Stimulated activated CD4-positive, alpha-beta T cell treated with anti-CD3 and anti-CD28 coated beads, Interleukin-12 subunit alpha, Interleukin-12 subunit beta, amount 100 ng/mL, for 4 hours (primary cell): ENCODE measurements at places on chromosomes 4 and X.

DNA sequence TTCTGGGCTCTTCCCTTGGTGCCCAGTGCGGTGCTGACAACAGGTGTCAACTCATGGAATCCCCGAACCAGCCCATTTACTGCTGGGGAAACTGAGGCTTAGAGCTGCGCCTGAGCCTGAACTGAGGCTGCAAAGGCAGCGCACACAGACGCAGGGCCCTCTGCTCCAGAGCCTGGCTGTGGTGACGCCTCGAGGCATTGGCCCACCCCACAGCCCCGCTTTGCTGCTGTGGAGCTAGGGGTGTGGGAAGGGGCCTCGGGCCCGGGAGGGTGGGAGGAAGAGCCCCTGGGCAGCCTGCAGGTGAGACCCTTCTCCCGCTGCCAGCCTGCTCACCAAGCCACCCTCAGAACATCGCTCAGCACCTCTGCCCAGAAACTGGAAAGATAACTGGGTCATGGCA lies 97.4 kb upstream of the LRPAP1 start:
- no peak for DNase-seq

DNA sequence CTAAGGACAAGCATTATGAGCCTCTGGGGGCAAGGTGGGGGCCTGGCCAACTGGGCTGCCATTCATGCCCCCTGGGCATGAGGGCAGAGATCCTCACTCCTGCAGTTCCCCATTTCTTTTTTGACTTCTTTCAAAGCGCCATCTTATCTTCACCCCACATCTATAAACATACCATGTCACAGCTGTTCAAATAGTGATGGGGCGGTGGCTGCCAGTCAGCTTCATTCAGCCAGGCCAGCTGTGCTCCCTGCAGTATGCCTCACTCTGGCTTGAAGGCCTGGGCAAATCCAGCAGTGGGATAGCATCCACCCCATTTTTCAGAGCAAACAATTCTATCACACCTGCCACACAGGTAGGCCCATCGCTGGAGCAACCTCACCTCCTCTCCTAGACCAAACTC lies 85.5 kb downstream of the NHSL2 start:
- no peak for DNase-seq

DNA sequence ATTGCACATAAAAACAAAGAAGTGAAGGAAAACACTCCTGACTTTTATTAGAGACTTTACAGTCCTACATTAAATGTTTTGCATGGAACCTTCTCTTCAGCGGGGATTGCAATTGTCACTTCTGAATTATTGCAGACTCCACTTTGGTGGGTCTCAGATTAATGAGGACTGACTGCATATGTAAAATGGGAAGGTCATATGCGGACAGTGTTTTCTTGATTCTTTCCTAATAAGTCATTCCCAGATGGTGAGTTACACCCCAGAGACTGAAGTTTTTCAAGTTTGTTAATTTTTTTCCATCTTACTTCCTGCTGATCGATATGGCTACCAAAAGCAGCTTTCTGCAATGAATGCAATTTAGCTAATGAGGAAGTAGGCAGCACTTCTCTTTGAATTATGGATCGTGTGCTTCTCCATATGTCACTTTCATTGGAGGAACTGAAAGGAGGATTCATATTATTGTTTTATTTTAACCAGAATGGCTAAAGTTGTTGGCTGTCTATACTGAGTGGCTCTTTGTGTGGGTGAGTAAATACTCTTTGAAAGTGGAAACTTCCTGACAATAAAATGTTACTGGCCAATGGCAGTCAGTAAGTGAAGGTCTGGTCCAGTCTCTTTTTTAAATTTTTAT lies 119.3 kb upstream of the CLNK start:
- DNase-seq, result no peak

GRCh38 chr4:94451695-94452475 lies at the start of gene PDLIM5:
Gene PDLIM5, plus strand, starts transcription at chr4:94451942. Its CDS starts 3,347 bp downstream, at chr4:94455289.
- peak; percentile 86 for DNase-seq

DNA sequence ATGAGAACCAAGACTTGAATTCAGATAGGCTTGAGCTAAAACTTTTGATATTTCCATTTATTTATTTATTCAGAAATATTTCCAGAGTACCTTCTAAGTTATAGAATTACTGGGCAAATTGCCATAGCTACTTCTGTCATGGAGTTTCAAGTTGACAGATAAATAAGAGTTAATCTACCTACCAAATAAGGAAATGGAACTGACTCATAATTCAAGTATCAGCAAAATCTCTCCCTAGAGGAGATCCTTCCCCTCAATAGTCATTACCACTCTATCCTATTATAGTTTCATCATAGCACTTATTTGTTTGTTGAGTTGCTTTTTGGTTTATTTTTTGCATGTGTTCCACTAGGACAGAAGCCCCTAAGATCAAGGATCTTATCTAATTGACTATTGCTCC lies 48.8 kb upstream of the CCSER1 start:
- DNase-seq, result no peak

DNA sequence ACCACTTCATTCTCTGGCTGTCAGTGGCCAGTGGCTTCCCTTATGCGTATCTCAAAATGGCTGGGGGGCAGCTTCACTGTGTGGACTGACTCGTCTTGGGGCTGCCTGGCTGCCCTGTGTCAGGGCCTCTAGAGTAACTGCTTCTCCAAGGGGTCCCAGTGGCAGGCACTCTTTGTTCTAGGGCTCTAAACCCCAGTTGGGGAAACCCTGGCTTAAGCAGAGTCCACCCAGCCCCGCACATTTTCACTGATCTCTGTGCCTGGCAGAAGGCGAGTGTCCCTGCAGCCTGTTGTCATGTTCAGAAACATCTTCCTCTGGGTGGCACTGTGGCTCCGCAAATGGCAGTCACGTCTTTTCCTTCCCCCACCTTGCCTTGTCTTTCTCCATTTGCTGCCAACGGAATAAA lies 59.7 kb downstream of the NBDY start:
- no peak for DNase-seq

DNA sequence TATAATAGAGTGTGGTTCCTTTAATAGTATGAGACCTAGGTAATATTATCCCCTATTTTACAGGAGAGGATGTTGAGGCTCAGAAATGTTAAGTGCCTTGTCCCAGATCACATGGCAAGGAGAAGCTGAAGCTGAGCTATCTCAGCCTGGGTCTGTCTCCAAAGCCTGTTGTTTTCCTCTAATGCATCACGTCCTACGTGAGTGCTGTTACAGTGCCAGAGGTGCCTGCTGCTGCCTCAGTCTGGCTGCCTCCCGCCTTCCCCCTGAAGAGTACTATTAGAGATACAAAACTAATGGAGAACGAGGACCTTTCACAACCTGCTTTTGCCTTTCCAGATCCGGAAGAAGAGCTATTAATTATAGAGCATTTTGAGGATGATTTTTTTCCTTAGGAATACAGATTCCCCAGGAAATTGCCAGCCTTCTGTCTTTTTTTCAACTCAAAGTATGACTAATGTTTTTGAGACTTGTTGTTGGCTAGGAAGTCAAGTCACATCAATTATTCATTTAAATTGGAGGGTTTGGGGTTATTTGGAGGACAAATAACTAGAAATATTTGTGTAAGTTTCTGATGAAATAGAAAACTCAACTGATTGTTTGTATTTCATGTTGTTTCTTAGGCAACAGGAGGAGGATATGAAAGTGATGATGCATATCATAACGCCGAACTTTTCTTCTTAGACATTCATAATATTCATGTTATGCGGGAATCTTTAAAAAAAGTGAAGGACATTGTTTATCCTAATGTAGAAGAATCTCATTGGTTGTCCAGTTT lies 43.9 kb upstream of the MTMR1 start:
- no peak for DNase-seq

DNA sequence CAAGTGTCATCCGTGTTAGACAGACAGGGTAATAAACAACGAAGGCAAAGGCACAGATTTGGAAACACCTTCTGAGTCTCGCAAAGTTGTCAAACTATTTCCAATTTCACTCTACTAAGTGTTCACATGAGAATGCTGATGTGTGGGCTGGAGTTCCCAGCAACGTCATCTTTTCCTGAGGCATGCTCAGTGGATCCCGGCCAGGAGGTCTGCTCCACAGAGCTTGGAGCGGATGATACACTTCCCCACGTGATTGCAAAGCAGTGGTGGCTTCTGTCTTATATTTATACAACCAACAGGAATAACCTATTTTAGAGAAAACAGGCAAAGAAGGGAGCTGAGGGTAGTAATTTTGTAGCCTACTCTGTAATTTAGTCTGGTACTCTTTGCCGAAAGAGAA lies 40.1 kb upstream of the PDK3 start:
- no peak for DNase-seq

- no peak for DNase-seq
Observed at GRCh38 chr4:83115000-83115399, 471 bp upstream of the PLAC8 start.

GRCh38 chr4:124265701-124266100 lies 446.8 kb downstream of the ANKRD50 start:
- DNase-seq, result no peak

- no peak for DNase-seq
Observed at GRCh38 chr4:17232566-17233253, 279.2 kb downstream of the QDPR start.

DNA sequence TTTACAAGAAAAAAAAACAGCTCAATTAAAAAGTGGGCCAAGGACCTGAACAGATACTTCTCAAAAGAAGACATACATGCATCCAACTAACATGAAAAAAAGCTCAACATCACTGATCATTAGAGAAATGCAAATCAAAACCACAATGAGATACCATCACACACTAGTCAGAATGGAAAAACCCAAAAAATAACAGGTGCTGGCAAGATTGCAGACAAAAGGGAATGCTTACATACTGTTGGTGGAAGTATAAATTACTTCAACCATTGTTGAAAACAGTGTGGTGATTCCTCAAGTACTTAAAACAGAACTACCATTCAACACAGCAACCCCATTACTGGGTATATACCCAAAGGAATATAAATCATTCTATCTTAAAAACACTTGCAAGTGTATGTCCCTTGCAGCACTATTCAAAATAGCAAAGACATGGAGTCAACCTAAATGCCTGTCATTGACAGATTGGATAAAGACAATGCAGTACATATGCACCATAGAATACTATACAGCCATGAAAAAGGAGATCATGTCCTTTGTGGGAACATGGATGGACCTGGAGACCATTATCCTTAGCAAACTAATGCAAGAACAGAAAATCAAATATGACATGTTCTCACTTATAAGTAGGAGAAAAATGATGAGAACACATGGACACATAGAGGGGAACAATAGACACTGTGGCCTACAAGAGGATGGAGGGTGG lies 97.6 kb downstream of the RAB28 start:
- DNase-seq, result no peak

DNA sequence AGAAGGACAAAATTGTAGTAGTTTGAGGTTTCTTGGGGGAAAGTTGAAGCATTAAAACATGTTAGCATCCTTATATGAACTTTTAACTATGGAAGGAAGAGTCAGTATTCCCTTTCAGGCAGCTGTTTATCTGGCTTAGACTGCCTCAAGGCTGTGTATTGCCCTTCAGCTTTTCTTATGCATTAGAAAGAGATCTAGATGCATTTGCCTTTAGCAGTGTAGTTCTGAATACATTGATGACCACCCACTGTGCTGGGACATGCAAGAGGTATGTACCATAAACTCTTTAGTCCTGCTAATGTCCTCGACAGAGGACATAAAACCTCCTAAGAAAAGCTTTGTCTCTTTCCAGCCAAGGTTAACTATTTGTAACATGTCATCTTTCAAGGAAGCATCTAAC lies 2.9 kb downstream of the FAM200B start:
- no peak for DNase-seq

DNA sequence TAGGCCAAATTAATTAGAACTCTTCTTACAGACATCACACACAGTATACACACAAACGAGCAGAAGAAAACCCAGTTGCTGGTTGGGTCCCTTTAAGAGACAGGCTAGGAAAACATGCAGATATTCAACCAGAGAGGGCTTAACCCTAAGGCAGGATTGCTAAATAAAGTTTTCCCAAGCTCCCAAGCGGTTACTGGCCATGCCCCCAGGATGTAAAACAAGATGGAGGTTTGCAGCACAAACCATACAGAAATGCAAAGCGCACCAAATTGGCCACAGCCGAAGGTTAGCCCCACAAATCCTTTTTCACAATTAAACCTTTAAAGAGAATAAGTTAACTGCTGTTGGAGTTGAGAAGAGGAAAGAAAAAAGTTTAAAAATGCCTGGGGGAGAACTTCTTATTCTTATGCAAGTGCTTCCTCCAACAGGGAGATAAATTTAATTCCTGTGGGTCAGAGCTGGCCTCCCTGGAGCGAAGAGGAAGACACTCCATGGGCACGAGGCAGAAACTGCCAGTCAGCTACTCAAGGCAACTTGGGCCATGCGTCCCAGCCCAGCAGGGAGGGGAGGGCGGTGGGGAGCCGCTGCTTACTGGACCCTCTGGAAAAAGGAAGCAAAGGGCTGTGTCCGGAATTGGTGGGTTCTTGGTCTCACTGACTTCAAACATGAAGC lies 167.6 kb upstream of the ARSJ start:
- DNase-seq, result no peak

DNA sequence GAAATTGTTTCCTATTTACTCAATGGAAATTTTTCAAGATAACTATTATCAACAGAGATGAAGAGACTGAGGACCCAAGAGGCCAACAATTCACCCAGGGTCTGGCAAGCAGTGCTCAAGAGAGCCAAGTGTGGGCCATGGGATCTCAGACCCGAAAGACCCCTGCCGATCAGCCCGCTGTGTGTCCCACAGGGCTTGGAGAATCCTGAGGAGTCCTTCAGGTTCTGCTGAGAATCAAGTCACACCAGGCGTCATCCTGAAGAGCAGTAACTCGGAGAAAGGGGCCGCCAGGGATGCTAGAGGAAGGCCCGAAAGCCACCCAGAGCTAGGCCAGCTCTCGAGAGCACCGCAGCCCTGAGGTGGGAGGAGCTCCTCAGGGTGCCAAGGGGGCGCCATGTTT lies 48.7 kb downstream of the FGFRL1 start:
- DNase-seq, result no peak

DNA sequence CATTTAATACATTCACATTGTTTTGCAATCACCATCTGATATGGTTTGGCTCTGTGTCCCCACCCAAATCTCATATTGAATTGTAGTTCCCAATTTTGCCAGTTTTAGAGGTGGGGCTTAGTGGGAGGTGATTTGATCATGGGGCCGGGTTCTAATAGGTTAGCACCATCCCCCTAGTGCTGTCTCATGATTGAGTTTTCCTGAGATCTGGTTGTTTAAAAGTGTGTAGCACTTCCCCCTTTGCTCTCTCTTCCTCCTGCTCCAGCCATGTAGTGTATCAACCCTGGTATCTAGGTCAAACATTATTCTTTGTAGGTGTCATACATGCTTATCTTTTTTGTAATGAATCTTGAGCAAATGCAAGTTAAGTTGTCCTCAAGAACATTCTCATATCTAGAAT lies 83.3 kb upstream of the KIT start:
- no peak for DNase-seq

- no peak for DNase-seq
Observed at GRCh38 chr4:4872314-4872903, 12.9 kb downstream of the MSX1 start.
